Activated gamma-delta T cell treated with anti-CD3 and anti-CD28 coated beads, Interleukin-2, amount 50 U/mL, for 16 hours (primary cell): ENCODE measurements at places on chromosomes 3 and 15.

DNA sequence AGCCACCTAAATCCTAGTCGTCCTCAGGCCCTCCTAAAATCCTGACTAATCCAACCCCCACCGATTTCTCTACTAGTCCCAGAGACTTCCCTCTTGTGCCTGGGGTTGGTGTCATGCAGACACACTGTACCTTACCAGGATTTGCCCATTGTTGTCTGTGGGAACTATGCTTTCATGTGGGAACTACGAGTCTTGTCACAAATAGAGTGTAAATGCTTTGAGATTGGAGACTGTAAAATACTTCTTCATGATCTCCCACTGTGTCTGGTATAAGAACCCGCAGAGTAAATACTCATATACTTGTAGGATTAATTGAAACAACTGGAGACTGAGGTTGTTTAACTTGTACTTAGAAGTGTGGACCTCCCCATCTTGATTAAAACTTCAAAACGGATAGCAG lies 11.2 kb downstream of the B3GNT5 start:
- no peak for DNase-seq

DNA sequence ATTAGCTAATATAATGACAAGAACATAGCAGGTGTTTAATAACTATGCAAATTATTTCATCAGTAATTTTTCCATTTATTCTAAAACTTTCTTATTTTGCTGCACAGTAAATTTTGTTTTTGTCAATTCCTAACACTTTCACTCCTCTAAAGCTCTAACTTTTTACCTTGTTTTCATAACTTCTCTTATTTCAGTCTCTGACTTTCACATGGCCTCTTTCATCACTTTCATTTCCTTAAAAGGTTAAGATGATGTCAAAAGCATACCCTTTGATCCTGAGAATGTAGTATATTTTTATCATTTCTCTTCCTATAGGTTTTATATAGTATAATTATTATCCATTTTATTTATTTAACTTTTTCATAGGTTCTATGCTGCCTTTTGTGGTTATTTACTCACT lies 1325.8 kb upstream of the ALCAM start:
- no peak for DNase-seq

DNA sequence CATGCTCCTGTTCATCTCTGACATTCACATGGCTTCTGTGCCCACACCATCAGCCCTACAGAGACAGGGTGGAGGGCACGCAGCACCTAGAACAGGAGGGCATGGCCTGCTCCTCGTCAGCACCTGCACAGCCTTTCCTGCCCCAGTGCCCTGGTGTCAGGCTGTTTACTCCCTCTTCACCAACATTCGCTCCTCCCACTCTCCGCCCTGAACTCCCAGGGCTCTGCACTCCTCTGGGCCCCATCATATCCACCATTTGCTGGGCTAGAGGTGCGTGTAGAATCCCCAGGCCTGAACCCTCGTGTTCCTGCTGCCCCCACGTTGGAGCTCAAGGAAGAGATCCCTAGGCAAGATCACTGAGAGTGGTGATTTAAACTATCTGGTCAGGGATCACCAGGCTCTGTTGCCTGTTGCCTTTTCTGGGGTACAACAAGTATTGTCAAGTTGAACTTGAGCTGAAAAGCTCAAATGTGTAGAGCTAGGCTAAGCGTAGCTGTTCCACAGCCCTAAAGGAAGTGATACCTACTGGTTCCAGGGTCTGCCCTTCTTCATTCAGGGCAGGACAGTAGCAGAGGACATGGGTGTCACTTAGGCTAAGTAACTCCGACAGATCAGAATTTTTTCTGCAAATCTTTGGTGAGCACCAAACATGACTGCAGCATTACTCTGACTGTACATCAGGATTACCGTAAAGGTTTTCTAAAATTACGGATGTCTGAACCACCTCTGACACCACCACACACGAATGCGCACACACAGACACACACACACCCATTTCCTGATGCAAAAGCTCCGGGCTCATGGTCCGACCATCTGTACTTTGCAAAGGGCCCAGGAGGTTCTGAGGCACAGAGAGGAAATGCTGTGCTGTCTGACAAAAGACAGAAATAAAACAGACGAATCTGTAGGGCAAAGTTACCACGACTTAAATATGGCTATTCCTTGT lies 43.7 kb upstream of the GNB5 start:
- DNase-seq, result no peak

GRCh38 chr3:46113608-46114007 lies 86.3 kb upstream of the XCR1 start:
- no peak for DNase-seq

DNA sequence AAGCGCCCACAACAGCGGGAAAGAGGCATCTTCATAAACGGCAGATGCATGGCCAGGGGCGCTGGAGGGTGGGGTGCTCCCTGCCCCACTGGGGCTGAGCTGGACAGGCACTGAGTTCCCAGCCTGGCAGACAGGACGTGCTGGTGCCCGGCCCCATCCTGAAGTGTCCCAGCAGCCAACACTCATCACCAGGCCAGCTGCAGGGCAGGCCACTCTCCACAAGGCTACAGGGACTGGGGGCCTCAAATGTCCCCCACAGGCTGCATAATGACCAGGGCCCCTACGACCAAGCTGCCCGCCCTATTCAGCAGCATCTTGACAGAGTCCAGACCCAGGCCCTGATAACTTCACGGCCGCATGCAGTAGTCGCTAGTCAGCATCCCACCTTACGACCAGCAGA lies 124.1 kb upstream of the IQSEC1 start:
- DNase-seq, result no peak

DNA sequence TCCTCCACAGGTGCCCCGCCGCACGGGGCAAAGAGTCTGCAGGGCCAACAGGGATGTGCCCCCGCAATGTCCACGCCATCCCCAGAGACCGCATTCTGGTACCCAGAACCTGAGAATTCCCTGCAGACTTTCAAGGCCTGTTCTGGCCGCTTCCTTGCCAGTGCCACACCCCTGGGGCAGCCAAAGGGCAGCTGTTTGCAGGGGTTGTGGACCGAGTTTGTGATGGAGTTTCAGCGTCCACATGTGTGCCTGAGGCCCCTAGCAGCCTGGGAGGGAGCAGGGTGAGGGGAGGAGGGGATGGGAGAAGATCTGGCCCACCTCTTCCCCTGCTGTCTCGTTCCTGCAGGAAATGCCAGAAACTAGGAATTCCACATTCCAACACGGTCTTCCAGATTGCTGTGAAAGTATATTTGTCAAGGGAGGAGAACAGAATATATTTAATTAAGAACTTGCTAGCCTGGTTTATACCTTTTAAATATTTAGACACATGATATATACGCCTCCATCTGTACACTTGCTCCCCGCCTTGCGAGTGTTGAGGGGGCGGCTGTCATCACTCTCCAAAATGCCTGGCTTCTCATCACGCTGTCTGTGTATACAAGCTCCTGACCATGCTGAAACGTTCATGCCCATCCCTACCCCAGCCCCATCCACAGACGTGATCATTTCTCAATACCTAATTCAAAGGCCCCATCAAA lies 31.1 kb upstream of the RASA2 start:
- no peak for DNase-seq

DNA sequence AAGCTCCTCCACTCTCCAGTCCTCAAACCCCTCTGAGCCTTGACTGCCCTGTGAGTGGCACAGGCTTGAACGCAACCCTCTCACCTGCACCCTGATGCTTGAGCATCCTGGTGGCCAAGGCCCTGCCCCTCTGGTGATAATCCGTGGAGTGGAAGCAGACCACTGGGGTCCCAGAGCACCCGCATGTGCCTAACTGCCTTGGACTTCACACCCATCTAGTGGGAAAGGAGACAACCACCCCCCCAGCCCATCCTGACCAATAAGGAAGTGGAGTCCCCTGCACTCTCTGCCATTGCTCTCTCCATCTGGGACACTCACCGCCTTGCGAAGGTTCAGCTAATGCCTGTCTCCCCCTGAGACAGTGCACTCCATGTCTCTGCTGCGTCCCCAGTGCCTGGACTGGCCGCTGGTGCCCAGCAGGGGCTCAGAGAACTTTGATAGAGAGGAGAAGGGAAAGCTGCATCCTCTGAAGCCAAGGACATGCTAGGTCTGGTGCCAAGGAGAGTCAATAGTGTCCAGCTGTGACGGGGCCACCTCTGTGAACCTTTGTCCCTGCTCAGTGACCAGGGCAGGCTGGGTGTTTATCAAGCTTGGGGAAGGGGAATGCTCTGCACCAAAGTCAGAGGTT lies 3.4 kb downstream of the KLF15 start:
- DNase-seq, result no peak

GRCh38 chr3:50388720-50389413 lies 29.5 kb upstream of the TMEM115 start:
- DNase-seq, result no peak

DNA sequence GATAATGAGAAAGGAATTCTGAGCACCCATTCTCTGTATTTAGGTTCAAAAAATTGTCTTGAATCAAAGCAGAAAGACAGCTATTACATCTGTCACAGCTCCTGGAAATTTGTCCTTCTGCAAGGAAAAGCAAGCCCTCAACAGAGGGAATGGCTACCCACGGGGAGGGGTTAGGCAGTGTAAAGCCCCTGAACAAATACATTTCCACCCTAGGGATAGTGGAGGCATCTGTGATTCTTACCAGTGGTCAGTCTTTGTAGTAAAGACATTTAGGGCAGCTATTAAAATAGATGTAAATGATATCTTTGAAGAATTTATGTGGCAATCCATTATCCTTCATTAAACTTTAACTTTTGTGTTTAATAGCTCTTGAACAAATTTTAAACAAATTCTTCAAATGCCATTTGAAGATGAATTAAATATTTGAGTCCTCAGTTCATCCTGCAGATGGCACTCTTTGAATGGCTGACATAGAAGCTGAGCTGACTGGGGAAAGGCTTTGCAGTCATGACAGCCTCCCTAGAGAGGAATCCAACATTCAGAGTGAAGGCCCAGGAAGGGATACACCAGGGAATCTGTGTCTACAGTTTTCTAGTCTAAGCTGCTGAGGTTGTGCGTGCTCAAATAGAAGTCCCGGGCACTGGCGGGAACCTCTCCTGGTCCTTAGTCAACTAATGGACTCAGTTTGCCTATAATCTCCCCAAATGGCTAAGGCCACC lies 359.7 kb upstream of the ROPN1 start:
- no peak for DNase-seq

GRCh38 chr15:26070095-26070532 lies 207.0 kb upstream of the ATP10A start:
- no peak for DNase-seq

DNA sequence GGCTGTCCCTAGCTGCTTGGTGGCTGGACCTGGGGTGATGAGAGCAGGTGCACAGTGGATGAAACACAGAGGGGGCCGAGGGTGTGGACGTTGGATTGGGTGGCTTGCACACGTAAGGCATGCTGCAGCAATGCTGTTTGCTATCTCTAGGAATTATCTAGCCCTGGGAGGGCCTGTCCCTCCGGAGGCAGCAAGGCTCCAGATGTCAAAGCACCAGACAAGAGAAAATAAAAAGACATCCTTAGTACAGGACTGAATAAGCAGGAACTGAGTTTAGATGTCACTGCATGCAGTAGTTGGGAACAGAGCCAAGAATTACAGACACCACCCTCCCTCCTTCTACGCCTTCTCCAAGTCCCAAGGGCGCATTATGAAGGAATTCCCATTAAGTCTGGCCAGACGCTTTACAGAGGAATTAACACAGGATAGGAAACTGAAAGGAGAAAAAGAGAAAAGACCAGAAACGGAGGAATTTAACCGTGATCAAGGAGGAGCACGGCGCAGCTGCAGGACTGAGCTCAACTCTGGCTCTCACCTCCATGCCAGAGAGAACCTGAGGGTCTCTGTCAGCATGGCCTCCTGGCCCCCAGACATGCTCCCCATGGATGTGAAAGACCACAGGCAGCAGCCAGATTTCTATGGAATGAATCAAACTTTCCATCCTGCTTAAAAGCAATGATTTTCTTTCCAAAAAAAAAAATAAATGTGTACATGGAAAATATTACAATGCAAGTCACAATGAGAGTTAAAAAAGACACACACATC lies 13.8 kb downstream of the ATP10A start:
- DNase-seq, result no peak

GRCh38 chr15:23532024-23532423 lies 33.5 kb upstream of the MKRN3 start:
- no peak for DNase-seq

DNA sequence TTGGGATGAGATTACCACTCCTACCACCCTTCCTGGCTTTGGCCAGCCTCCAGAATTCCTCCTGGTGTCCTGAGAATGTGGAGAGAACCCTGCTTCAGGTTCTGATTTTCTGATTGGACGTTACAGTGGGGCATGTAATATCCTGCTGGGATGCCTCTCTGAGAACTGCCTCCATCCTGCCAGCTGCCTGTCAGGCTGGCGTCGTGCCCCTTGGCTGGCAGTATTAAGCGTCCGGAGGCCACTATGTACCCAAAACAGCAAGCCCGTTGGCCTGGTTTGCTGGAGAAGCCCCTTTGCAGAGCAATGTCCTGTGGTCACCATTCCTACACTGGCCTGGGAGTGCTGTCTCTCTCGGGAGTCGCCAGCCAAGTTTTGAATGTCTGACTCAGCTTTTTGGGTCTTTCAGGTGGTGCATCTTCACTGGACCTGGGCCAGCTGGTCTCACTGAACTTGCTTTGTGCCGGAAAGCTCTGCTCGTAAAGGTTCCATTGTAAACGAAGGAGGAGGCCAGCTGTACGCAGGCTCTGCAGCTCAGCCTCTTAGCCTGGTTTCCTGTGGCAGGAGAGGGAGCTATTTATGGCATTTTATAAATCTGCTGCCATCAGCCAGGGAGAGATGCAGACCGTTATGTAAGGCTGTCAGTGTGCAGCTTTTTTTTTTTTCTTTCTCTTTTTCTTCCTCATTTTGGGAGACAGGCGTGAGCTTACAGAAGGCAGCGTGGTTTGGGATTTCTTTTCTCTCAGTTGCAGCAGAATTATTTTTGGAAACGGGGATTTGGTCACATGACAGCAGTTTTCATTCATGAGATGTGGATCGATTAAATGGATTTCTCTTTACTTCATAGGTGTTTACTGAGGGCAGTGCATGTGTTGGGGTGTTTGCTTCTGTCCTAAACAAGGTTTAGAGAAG lies 19.0 kb upstream of the TRAK1 start:
- DNase-seq, result no peak
